ENCODE measurements at places on chromosomes 11 and 22.

GRCh38 chr11:102423936-102424335, 28.6 kb downstream of the TMEM123 start:
- no peak for DNase-seq

DNA sequence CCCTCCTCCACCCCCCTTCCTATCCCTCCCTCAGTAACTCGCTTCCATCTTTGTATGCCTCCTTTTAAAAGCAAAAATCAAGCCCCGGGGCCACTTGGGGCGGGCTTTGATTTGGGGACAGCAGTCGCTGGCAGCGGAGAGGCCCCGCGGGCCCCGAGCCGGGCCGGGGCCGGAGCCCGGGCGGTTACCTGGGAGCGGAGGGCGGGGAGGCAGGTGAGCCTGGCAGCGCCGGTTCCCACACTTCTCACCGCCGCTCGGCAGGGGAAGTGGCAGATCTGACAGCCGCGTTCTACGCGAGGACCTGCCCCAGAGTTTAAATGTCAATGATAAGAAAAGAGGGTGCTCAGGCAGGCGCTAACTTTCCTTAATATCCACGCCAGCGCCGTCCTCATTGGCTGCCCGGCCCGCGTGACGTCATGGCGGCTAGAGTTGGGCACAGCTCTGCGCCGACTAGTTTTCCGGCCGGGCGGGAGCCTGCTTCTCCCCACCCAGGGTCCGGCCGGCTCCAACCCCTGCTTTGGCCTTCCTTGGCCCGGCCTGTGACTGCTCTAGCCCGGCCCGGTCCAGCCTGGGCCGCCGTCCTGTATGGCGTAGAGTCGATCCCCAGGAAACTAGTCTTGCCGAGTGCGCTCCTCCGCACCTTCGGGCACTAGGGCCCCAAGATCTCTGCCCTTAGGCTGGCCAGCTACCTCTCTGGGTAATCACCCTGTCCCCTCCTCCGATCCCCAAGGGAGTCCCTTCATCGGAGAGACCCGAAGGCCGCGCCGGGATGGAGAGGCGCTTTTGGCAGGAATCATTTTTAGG, 6.7 kb upstream of the PAX6 start:
- no peak for DNase-seq

- no peak for DNase-seq
These were observed 100.0 kb upstream of the SOX6 start for GRCh38 chr11:16456366-16456765.

GRCh38 chr11:105548359-105548758, 61.5 kb upstream of the GRIA4 start:
- DNase-seq: no peak

DNA sequence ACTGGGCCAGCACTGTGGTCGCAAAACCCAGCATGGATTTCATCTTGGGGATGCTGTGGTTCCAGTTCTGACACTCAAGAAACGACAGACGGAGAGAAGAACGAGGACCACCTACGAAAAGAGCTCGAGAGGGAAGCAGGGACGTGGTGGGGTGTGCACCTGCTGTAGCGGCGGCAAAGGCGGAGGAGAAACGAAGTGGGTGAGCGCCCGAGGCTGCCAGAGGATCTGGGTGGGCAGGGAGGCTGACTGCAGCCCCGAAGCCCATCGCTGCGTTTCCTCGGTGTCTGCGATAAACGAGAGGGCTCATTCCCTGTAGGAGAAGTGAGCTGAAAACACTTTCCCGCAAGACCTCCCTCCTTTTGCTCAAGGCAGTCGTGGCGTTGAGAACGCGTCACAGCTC, 246.1 kb downstream of the OR4C45 start:
- DNase-seq: no peak

Data from stimulated activated CD8-positive, alpha-beta memory T cell treated with anti-CD3 and anti-CD28 coated beads, Interleukin-7, amount 100 ng/mL, for 1 hour (primary cell).